GM20000 (cell line): ENCODE measurements at places on chromosomes 12 and 14.

- DNase-seq = no peak
Measured at GRCh38 chr12:14962797-14963196, 1.4 kb upstream of the ARHGDIB start.

DNA sequence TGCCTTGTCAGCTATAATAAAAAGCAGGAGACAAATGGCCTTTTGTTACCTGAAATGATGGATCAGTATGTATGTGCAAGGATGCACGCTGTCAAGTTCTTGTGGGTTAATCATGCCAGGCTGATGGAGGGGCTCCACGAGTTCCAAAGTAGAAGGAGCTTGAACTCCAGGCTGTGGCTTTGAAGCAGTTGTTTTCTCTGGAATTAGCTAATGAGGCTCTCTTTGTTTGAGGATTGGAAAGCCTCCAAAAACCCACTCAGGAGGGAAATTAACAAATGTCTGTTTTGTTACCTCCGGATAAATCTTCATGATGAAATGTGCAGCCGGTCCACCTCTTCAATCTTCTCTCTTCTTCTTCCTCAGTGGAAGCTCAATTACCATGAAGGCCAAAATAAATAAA lies 605.5 kb downstream of the DIO2 start:
- DNase-seq = no peak

DNA sequence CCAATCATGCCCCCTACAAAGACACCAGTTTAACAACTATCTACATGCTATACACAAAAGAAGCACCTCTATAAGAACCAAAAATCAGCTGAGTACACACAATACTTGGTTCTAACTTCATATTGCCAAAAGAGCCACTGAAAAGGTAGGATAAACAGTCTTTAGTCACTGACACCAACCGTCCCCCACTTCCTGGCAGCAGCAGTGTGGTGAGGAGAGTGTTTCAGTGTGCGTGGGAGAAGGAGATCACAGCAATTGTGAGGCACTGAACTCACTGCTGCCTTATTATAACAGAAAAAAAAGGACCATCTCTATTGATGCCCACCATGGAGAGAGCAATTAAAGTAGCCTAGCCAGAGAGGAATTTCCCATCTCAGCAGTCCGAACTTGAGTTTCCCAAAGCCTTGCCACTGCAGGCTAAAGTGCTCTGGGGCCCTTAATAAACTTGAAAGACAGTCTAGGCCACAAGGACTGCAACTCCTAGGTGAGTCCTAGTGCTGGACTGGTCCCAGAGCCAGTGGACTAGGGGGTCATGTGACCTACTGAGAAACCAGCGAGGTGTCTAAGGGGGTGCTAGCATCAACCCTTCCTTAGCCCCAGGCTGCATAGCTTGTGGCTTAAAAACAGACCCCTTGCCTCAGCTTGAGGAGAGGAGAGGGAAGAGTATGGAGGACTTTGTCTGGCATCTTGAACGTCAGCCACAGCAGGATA lies 37.1 kb upstream of the LMNTD1 start:
- DNase-seq = peak; percentile 8

DNA sequence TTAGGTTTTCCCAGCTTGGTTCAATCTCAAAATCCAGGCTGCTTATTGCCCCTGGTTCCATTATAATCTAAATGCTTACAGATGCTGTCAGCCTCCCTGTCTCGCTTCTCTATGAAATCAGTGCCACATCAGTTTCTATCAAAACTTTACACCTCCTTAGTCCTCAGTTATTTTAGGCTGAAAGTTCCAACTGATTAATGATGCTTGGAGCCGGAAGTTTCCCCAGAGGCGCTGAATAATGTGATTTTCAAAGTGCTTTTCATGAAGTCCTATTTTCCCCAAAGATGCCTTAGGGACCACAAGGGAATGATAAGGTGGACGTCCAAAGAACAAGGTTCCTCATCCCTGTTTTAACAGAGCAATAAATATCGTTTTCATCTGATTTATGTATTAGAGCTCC lies 262.4 kb upstream of the RMST start:
- DNase-seq = no peak

DNA sequence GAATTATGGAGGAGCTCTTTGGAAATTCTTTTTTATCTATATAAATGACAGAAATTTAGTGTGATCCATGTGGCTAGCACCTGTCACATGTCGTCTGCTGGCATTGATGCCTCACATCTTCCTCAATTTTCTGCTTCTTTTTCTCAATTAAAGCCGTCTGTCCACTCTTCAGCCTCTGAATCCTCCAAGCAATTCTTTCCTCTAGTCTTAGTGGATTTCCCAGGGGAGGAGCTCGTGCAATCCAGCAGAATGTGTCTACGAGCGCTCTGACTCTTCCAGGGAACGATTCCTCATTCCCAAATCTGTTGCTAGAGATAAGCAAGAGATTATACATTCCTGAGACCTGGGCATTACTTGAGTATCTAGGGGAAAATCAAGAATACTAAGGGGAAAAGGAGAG lies 176.6 kb downstream of the EMP1 start:
- no peak for DNase-seq

DNA sequence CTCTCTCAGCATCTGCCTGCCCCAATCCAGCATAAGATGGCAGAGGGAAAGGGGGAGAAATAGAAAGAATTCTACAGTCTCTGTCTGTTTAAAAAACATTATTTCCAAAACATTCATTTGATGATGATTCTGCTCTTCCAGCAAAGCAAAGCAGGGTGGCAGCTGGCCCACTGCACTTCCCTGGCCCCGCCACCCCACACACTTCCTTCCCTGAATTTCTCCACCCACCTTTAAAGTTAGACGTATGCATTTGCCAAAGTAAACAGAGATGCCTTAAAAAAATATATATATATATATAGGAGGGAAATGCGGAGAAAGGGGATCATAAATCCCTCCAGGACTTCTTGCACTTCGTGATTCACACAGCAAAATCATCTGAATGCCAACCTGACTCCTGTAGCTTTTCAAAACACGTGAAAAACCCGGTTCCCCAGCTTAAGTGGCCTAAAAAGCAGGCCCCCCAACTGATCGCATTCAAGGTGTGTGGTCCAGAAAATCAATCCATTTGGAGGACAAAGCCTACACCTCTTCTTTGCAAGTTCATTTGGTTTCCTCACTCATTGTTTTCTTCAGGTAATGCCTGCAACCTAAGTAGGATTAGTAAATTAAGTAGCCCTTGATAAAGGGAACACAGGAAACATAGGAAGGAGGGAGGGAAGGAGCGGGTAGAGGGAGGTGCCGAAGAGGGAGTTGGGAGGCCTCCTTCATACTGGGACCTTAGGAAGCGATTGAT lies 68.8 kb downstream of the LLPH start:
- DNase-seq = no peak

DNA sequence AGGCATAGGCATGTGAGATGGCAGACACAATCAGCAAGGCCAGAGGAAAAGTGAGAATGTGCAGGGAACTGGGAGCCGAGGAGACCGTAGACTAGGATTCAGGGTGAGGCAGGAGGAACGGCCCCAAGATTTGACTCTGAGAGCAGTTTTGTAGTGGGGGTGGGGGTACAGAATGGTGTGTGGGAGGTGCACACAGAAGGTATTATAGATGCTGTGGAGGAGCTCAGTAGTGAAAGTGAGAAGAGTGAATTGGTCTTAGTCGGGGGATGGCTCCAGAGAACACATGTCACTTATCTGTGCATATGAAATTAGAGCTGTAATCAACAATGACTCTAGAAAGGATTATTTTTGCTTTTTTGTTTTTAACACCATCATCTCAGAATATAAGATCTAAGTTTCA lies 11.9 kb downstream of the ZNF664 start:
- DNase-seq = peak; percentile 36

DNA sequence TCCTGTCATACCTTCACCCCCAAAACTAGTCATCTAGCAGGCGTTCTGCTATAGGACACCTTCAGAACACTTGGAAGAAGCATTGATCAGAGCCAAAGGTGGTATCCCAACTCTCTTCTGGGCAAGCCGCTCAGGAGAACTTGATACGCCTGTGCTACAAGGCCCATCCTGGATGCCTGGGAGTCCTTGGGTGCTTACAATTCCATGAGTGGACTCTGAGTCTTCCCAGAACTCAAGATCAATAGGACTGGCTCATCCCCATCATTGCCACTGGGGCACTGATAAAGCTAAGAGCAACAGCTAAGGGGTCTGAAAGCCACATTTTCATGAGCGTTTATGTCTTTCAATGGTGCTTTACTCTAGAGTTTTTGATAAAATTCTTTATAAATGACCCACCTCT lies 1.9 kb downstream of the SPTB start:
- DNase-seq = no peak

- no peak for DNase-seq
Measured at GRCh38 chr12:27279826-27280225, 35.7 kb downstream of the STK38L start.

DNA sequence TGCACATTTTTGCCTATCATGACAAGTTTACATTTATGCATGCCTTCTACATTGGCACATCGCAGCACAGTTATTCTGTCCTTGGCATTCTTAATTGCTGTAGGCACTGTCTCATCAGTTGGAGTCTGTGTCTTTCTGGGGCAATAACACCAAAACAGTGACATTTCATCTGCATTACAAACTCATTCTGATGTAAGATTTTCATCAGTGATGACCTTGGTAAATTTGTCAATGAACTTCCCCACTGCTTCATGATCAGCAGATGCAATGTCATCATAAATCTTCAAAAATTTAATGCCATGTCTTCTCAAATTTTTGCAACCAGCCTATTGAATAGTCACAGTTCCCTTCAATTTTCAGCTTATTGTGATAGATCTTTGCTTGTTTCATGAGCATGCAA lies 85.5 kb downstream of the CAPZA3 start:
- no peak for DNase-seq

DNA sequence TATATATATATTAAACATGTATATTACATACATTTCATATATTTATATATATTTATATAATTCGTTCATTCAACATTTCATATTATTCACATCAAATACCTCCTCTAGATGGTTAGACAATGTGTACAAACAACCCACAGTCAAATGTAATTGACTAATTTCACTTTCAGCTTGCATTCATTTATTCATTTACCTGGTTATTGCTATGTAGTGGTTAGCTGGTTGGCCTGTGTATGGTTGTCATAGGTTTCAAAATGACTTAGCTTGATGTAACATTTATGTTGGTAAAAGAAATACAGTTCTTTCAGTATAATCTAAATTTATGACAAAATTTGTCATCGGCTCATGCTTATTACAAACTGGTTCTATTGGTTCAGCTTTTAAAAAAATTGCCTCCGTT lies 389 bp downstream of the OR4K13 start:
- DNase-seq = no peak

DNA sequence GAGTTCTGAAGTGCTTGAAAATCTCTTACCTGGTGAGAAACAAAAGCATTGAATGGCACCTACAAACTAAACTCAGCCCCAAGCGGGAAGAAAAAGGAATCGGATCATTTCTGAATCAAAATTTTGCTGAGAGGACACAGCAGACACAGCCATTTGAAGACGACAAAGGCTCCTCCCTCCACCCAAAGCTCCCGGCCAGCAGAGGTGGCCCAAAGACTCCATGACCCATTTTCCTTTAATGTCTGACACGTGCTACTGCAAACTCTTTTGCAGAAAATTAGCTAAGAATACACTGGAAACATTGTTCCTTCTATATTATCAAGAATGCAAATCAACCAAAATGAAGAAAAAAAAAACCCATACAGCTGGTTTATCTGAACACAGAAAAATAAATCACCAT lies 85.9 kb upstream of the FOXN3 start:
- DNase-seq = no peak

GRCh38 chr12:113144806-113145205 lies 4.7 kb upstream of the CFAP73 start:
- no peak for DNase-seq

- DNase-seq = no peak
Measured at GRCh38 chr12:62659453-62660295, 193.0 kb downstream of the MON2 start.

- peak; percentile 12 for DNase-seq
Measured at GRCh38 chr14:100777366-100777817, 48.5 kb upstream of the MEG3 start.

DNA sequence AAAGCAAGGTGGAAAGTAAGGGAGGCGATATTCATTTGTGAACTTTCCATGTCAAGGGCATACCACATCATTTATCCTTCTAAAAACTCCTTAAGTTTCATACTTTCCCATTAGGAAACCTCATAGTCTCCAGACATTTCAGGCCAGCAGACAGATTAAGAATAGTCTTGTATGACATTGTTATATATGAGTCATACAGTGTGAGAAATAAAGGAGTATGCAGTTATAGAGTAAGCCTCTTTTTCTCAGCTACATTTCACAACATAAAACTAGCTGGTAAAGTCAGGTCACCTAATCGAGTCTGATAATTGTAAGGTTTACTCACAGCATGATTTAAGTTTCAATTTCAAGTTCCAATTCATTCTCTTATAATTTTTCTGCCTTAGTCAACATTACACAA lies 164.3 kb downstream of the GRIP1 start:
- no peak for DNase-seq

GRCh38 chr12:75876832-75877762 lies 154.5 kb downstream of the PHLDA1 start:
- DNase-seq = no peak

GRCh38 chr12:104873374-104873773 lies 84.7 kb downstream of the SLC41A2 start:
- DNase-seq = no peak

DNA sequence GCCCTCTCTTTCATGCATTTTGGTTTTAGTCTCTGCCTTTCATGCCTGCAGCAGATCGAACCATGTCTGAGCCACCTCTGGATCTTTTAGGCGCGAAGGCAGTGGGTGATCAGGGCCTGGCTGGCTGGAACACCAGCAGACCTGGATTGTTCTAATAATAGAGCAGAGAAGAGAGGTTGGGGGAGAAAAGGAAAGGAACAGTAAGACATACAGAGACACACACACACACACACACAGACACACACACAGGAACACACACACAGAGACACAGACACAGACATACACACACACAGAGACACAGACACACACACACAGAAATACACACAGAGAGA lies 38.2 kb downstream of the SERPINA3 start:
- DNase-seq = no peak

DNA sequence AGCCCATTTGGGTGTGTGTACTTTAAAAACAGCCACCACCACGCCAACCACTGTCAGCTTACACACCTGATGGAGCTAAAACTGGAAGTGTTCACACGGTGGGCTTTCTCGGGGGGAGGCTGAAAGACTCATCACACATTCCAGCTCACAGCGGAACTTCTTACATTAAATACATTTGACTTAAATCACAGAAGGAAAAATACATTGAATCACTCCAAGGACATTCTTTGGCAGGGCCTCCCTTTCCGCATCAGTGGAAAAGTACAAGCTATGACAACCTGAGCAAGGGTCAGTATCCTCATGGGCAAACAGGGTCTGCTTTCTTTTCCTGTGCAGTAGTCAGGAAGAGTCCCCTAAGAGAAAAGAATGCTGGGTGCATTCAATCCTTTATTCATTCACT lies 31.0 kb upstream of the TC2N start:
- no peak for DNase-seq

GRCh38 chr12:33708935-33709334 lies 269.3 kb upstream of the SYT10 start:
- no peak for DNase-seq

- no peak for DNase-seq
Measured at GRCh38 chr12:20063116-20063515, 305.2 kb upstream of the PDE3A start.
